Activated T-helper 17 cell treated with anti-CD3 and anti-CD28 coated beads, Interleukin-2, amount 50 U/mL, for 72 hours (primary cell): ENCODE measurements at places on chromosomes 4 and X.
A peak's percentile ranks its signal among the peaks of the same experiment; 100 is the strongest.

GRCh38 chr4:40723728-40724127, 26.0 kb upstream of the NSUN7 start:
- no peak for ATAC-seq

- no peak for ATAC-seq
Observed at GRCh38 chrX:150060406-150060805, 122.1 kb upstream of the EOLA2 start.

- ATAC-seq: no peak
Observed at GRCh38 chr4:635851-636627, 10.7 kb downstream of the PDE6B start.

DNA sequence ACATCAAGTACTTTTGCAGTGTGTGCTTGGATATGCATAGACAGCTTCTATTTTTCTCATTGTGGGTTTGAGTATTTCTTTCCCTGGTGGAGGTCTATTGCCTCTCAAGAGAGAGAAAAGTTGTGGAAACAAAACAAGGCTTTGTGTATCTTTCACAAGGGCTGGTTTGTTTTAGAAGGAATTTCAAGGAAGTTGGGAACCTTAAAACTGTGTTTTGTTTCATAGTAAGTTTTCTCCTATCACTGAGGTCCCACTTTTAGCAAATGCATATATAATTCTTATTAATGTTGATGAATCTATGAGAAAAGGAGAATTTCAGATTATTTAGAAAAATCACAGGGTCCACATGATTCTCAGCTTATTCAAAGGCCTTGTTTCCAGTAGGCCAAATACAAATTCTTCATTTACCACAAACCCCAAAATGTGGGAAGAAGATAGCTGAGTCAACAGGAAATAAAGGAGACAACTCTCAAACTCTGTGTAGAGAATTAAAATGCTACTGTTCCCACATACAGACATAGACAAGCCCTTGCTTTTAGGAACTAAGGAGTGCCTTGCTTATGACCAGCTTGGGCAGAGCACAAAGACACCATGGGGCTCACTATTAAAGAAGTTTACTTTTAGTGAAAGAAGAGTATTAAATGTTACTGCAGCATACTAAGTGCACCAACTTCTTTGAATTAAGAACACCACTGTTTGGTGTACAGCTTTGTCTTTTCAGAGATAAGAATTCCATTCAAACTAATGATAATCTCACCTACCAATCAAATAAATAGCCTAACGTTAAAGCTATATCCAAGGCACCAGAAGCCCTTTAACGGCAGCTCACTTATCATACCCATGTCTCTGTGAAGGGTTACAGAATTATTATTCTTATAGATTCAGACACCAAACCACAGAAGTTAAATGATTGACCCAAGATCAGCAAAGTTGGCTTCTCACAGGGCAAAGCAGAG, 177.4 kb upstream of the LEF1 start:
- peak; percentile 26 for ATAC-seq

DNA sequence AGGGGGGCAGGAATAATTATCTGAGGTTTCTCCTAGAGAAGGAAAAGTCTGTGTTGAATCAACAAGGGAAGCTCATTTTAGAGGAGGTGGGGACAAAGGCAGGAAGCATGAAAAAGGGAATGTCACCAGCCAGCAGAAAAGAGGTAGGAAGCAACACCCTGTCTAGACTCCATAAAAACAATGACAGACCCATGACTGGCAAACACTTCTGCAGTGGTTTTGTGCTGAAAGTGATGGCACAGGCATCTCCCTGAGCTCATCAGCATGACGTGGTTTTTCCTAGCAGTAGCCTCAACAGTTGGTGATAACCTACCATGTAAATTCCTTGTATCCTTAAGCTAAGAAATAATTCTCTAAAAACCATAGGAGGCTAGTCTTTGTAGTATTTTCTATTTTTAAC, 110.7 kb upstream of the GALNT7 start:
- no peak for ATAC-seq

- no peak for ATAC-seq
Observed at GRCh38 chr4:10100734-10101216, 15.8 kb downstream of the WDR1 start.

DNA sequence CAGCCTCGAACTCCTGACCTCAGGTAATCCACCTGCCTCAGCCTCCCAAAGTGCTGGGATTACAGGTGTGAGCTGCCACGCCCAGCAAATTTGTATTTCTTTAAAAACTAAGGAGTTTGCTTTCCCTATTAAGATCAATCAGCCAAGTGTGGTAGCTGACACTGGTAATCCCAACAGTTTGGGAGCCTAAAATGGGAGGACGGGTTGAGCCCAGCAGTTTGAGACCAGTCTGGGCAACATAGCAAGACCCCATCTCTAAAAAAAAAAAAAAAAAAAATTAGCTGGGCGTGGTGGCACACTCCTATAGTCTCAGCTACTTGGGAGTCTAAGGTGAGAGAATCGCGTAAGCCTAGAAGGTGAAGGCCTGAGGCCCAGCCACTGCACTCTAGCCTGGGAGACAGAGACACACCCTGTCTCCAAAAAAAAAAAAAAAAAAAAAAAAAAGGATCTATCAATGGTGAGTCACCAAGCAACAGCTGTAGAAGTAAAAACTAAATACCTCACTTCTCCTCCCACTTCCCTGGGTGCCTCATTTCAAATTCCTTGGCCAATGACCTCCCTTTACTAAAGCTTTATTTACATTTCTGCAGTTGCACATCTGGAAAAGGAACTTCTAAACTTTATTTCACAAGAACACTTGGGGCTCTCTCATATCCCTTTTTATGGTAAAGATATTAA, 54.5 kb downstream of the LDB2 start:
- ATAC-seq: no peak

DNA sequence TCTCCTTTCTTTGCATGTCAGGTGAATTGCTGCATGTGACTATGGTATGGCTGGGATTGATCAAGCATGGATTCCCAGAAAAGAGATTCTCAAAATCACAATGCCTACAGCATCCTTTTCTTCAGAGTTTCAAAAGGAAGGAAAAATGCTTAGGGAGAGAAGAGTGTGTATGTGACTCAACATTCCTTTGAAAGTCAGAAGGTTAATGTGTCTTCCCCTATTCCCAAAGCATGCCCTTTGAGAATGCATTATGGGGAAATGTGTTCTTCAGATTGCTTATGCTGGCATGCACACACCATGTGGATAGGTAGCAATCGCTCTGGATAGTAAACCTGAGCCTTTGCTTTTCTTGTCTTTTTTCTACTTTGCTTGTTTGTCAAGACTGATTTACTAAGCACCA, 78.5 kb downstream of the ELOVL6 start:
- no peak for ATAC-seq

DNA sequence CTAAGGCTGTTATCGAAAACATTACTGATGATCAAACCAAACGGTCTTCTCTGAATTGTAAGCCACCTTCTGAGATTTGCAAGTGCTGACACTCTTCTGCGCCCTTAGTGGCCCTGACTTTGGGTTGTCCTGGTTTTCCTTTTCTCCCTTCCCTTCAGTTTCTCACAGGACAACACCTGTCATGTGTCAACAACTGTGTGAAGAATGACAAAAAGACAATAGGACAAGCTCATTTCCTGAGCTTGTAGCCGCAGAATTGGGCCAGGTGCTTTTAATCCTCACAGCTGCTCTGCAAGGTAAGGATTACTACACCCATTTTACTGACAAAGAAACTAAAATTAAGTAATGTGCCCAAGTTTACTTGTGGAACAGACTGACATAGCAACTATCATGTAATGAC, 44.9 kb upstream of the TXK start:
- no peak for ATAC-seq

- no peak for ATAC-seq
Observed at GRCh38 chr4:173536808-173537429, 6.9 kb upstream of the HAND2 start.

- ATAC-seq: no peak
Observed at GRCh38 chrX:33434256-33435092, 223.1 kb upstream of the DMD start.

- no peak for ATAC-seq
Observed at GRCh38 chr4:5120468-5120867, 69.2 kb downstream of the STK32B start.

GRCh38 chr4:19703391-19703790, 548.3 kb upstream of the SLIT2 start:
- ATAC-seq: no peak

GRCh38 chr4:145618932-145619638, at the start of gene MMAA:
Gene MMAA, plus strand, starts transcription at chr4:145619385. Its CDS starts 19,755 bp downstream, at chr4:145639140.
- peak; percentile 92 for ATAC-seq

DNA sequence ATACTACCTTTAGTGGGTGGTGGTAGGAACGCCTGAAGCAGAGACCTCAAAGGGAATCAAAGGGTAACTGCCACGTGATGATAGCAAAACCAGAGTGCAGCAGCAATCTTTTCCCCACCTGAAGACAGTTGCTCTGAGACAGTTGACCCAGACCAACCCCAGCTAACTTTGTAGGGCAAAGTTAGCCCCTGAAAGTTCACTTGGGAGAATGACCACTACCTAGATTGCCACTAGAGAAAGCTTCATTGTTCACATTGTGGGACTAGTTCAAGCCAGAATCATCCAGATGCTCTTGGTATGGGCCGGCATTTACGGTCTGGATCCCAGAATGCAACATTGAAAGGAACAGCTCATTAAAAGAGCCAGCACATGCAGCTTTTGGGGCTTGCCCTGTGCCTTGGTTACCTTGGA, 4.1 kb downstream of the SEPTIN6 start:
- peak; percentile 16 for ATAC-seq

GRCh38 chr4:60846678-60847077, 353.4 kb upstream of the ADGRL3 start:
- no peak for ATAC-seq

DNA sequence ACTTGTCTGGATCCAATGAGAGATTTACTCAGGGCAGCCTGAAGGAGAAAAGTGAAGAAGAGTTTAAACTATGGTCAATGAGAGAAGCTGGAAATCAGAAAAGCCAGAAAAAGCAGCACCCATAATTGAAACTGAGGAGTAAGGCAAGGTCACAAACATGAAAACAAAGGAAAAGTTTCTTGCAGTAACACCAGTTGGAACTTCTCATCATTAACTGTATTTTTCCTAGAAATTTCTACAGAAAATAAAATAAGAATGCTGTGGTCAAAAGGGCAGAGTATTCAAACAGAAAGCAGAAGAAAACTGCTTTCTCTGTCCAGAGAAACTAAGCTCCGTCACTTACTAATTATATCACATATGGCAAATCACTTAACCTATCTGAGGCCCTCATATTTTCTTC, 102.2 kb downstream of the OR13H1 start:
- ATAC-seq: no peak

- no peak for ATAC-seq
Observed at GRCh38 chr4:121009578-121010478, 62.5 kb downstream of the NDNF start.

DNA sequence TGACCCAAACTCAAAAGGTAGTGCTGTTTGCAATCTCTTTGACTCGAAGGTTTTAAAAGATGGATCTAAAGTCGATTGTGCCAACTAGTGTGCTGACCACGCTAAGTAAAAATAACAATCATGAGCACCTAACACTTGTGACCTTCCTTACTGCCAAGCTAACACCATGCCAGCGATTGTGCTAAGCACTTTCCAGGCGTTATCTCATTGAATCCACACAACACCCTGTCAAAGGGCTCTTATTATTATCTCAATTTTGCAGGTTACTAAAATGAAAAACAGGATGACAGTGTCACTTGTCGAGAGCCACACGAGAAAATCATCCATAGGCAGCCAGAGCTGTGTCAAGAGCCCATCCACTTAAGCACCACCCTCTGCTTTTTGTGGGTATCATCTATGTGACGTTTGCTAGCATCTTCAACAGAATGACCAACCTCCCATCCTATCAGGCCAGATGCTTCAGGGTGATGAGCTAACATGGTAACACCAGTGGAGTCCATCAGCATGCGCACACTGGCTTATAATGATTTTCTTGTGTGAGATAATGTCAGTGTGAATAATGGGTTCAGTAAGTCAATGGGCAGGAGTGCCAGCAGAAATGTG, 893 bp upstream of the GAB3 start:
- no peak for ATAC-seq

DNA sequence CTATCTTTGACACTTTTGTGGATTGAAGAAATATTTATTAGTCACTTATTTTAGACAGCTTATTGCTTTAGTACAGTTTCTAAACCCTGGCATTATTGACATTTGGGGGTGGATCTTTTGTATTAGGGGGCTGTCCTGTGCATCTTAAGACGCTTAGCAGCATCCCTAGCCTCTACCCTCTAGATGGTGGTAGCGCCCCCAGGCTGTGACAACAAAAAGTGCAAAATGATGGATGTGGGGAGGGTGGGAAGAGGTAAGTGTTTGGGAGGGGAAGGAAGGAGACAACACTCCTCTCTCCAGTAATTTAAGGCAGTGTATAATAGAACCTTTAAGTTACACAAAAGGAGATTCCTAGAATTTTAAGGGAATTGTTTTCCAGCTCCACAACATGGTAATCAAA, 1210.6 kb downstream of the C4orf33 start:
- no peak for ATAC-seq

DNA sequence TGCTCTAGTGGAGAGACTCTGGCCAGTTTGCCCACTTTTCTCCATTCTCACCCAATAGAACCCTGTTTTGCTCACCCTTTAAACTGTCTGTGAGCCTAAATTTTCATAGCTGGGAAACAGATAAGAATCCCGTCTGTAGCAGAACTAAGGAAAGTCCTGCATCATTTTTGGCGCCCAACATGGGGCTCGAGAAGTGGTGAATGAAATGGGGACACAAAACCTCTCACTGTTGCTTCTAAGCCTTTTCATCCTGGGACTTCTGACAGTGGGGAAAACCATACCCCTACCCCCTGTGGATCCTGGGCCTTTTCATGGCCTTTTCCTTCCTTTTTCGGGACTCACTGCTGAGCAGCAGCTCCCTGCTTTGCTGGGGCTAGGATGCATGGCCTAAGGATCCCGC, 189.9 kb downstream of the INPP4B start:
- no peak for ATAC-seq

DNA sequence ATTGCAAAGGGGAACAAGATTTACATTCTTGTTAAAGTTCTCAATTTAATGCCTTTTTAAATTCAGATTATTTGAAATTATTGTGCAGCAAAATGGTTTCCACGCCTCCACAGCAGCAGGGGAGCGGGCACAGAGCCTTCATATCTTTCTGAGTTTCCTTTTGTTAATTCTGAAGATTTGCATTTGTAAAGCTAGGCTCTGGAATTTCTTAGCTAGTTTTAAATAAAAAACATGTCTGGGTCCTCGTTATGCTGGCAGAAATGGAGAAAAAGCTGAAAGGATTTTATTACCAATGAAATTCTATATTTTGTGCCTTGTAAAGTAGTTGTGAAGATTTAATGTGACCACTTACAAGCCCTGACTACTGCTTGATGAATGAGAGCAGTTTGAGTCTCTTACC, 40.8 kb upstream of the MAGED1 start:
- no peak for ATAC-seq
